Fibroblast of mammary gland (primary cell): ENCODE measurements at places on chromosomes 6 and 20.

DNA sequence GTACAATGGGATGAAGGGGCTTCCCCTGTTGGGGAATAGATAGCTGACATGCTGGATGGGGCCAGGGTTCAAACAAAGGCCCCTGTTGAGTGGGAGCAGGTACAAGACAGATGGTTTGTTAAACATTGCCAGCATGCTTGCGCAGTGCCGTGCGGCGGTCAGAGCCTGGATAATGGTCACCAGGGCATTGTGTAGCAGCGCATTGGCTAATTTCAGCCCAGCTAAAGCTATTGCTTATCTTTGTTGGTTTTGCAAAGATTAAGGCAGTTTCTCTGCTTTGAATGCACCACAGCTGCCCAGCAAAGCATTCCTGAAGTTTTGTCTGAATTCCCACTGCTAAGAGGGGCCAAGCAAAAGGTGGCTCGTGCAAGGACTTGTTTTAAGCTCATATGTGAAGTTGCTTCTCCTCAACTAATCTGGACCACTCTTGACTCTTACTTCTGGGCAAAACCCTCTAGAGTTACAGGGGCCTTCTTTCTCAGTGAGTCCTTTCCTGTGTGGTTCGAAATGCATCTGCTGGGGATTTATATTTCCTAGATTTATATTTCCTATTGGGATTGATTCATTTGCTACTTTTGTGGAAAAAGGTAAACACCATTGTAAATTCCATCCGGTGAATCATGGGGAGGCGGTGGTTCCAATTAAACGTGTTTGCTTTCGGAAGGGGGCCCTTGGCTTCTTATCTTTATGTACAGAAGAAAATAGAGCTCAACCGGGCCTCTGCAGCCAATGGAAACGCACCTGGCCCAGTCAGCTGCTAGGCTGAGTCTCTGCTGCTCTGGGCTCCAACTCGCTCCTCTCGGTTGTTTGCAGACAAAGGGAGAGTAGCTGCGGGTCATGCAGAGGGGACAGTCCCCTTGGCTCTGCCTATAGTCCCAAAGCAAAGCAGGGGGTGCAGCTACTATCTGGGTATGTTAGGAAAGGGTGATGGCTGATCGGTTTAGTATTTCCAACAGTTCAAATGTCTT lies 72.1 kb downstream of the FOXA2 start:
- DNase-seq, result no peak

GRCh38 chr6:113856625-113857555 lies at the start of gene MARCKS:
Gene MARCKS, plus strand, starts transcription at chr6:113857345. Its CDS starts 401 bp downstream, at chr6:113857746.
- peak; percentile 87 for DNase-seq

DNA sequence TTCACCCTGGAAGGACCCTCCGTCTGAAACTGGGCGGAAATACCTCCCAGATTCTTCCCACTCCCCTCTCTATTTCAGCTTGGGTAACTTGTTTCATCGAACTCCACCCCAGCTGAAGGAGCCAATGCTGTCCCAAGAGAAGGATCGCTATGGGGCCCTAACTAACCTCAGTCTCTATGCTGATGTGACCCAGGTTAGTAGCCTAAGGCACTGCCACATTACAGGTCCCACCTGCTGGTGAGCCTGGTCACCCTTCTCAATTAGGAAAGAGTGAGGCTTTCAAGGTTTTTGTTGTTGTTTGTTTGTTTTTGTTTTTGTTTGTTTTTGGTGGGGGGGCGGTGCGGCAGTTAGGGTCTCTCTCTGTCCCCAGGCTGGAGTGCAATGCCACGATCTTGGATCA lies 168.4 kb downstream of the OR2B2 start:
- DNase-seq, result no peak

DNA sequence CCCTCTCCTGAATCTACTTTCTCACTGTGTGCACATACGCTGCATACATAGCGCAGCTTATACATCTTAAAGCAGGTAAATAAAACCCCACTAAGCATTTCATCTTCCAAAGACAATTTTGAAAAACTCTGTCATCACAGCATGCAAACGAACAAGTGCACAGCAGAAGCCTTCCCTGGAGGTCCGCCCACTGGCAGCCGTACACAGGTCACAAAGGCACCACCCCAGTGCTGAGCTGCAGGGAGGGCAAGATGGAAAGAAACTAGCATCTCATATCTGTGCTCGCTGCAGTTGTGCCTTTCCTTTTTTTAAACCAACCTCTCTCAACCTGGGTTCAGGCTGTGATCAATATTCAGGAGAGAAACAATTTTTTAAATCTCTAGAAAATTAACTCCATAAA lies 73.3 kb downstream of the HUS1B start:
- DNase-seq, result no peak

DNA sequence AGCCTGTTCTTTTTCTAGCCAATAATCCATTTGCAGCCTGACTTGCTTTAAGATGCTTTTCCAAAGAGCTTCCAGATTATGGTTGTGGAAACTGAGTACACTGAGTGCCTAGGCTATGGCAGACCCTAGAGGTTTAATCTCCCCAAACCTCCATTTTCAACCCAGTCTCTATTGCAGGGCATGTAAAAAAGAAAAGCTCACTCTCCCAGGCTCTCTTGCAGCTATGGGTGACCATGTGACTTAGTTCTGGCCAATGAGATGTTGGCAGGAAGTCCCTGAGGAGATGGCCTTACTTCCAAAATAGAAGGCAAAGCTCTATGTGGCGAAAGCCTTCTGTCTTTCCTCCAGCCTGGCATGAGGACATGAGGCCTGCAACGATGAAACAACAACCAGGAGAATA lies 3.8 kb downstream of the PDRG1 start:
- peak; percentile 10 for DNase-seq

DNA sequence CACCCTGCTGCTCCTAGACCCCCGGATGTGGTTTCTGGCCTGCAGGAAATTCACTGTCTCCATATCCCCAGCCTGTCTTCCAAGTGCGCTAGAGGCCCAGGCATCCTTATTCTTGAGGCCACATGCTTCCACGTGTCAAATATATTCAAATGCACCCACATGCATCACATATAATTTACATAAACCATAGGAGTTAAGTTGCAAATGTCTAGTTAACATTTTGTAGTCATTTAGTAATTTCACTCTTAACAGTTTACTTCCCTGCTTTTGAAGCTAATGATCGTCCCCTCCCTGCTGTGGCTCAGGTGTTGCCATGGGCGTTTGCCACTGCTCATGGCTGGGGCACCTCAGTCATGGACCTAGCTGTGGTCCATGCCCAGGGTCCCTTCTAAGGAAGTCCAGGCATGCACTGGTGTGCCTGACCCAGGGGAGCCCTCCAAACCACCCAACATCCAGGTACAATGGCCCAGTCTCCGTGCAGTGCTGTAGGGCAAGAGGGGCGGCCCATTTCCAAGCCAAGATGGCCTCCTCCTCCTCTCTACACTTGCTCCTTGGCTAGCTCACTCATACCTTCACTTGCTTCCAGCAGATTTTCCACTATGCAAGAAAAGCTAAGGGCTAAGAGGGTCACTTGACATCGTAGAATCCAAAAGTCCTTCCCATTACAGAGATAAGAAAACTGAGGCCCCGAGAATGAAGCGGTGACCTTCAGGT lies 42.4 kb downstream of the FGD2 start:
- DNase-seq, result no peak

GRCh38 chr6:104505838-104506237 lies 353.9 kb downstream of the HACE1 start:
- no peak for DNase-seq

DNA sequence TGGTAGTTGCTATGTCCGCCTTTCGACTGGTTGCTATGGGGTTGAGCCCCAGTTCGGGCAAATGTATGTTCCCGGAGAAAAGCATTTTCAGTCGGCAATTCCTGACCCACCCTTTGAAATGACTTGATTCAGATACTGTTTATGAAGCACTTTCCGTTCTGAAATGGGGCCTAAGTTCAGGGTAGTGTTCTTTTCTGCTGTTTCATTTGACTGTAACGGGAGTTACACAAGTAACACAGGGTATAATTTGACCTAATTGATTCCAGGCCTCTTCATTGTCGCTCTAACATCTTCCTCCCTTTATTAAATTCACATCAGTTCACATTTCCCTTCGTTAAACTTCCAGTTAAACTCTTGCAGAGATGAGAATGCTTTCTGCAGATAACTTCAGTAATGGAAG lies 85.5 kb downstream of the BMP6 start:
- peak; percentile 17 for DNase-seq

GRCh38 chr6:150981095-150981494 lies 115.6 kb downstream of the MTHFD1L start:
- DNase-seq, result no peak

DNA sequence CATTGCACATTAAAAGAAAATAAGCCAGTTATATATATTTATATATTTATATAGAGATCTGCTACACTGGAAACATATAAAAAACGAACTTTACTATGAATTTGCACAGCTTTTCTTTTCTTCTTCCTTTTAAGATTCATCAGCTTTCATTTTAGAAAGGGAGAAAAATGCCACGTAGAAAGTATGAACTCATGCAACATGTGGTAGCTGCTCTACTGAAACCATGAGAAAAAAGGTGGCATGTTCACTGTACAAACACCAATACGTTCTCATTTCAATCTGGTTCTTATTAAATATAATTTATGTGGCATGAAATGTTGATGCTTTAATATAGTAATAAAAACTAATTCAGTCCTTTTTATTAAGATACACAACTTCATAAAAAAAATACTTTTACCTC lies 68.8 kb upstream of the THEMIS start:
- DNase-seq, result no peak

- DNase-seq, result peak; percentile 56
Measured at GRCh38 chr20:49394264-49394663, 88.2 kb downstream of the KCNB1 start.

- peak; percentile 72 for DNase-seq
Measured at GRCh38 chr6:7761051-7761450, 35.2 kb downstream of the BMP6 start.

DNA sequence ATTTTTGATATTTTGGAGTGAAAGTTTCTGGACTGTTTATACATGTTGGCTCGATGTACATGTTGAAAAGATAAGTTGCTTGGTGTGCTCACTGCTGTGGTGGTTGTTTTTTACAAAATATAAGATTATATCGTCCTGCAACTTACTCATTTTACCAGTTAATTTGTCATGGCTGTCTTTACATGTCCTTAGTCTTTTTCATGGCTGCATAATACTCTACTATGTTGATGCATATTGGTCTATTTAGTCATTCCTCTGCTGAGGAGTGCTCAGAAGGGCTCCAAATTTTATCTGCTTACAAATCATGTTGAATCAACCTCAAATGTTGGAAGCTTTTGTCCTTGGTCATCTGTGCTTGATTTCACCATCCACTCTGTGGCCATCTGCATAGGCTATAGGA lies 164.6 kb downstream of the BCKDHB start:
- DNase-seq, result no peak

- no peak for DNase-seq
Measured at GRCh38 chr20:1491281-1491840, at the start of gene SIRPB2. Gene SIRPB2, minus strand, starts transcription at chr20:1491420. Its CDS starts 61 bp downstream, at chr20:1491359.

DNA sequence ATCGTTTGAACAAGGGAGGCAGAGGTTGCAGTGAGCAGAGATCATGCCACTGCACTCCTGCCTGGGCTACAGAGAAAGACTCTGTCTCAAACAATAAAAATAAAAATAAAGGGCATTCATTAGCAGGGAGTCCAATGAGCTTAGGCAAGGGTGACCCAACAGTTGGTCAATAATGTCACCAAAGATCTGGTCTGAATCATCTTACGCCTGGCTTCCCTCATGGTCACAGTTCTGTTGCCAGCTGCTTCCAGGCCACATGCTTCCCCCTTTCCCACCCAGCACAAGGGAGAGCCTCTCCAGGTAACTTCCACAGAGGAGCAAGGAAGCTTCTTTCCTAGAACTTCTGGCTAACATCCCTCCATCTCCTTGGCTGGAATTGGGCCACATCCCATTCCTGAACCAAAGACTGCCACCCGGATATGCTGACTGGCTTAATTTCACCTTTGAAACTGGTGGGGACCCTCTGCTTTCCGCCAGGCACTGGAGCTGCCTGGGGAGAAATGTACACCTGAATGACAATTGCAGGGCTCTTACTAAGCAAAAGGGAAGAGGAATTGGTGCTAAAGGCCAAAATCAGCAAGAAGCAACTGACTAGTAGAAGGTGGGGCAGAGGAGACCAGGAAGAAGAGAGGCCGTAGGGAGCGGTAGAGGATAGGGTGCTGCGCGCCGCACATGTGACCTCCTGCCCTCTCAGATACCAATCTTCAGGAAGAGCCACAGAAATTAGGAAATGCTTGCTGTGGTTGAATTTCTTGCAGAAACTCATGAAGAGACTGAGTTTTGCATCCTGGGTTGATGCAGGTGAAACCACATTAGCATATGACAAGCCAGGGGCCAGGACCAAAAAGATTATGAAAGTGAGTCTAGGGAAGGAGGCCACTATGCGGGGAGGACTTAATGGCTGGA lies 8.3 kb upstream of the SCML4 start:
- no peak for DNase-seq

DNA sequence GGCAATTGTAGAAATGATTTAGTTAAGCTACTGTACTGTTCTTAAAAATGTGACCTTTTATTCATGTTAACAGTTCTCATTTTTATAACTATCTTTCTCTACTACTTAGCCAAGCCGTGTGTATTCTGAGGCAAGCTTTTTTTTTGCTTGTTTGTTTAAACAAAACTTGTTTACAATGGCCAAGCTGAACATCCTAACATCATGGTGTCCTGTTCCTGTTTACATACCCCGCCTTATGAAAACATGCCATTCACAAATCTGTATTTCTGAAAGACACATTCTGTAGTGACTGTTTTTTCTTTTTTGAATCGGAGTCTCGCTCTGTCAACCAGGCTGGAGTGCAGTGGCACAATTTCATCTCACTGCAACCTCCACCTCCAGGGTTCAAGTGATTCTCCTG lies 140.9 kb downstream of the NCOA3 start:
- DNase-seq, result no peak

DNA sequence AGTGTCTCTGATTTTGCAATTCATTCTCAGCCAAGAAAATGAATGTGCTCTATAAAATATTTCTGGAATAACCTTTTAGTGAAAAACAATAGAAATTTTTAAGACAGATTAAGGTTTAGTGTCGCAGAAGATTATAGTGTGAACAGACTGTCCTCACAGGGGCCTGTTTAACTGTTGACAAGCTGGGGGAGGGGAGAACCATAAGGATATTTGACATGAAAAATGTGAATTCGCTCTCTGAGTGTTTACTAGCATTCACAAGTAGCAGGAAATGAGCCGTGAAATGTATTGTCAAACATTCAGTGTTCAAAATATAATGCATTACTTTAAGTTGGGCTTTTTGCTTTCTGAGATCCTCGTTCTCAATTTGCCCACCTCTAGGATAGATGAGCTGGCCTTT lies 134.8 kb upstream of the TSHZ2 start:
- DNase-seq, result no peak

GRCh38 chr6:115060581-115060980 lies 717.8 kb upstream of the HS3ST5 start:
- DNase-seq, result no peak

- DNase-seq, result no peak
Measured at GRCh38 chr20:21166801-21167200, 40.9 kb downstream of the KIZ start.

DNA sequence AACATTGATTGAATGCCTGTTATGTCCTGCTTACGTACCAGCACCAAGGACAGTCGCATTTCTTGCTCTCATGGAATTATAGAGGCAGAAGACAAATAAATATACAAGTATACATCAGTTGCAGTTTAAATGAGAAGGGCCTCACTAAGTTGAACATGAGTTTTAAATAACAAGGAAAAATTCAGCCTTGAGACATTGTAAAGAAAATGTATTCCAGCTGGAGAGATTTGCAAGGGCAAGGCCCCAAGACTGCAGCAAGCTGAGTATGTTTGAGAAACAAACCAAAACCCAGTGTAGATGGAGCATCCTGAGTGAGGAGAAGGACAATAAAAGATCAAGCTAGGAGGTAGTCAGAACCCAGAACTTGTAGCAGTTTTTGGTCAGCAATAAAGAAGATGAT lies 123.2 kb upstream of the BMP5 start:
- no peak for DNase-seq
